ENCODE measurements at places on chromosomes 7 and 10.

GRCh38 chr10:58384999-58385783 is at the start of gene TFAM:
Gene TFAM, plus strand, starts transcription at chr10:58385410. Its CDS starts 138 bp downstream, at chr10:58385548.
- peak; percentile 96 for DNase-seq

DNA sequence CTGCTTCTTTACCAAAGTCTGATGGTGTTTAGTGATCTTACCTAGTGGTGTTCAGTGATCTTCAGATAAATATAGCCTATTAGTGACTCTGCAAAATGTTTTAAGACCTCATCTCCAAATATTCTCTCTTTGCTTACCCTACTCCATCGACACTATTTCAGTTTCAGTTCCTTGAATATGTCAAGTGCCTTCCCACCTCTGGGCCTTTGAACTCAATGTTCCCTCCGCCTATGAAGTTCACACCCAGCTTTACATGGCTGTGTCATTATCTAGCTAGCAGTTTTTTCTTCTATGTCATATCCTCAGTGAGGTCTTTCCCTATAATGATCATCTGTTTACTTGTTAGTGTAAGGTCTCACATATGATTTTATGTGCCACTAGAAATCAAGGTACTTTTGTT is 322.6 kb downstream of the DGKB start:
- no peak for DNase-seq

GRCh38 chr10:80468002-80468401 is 13.9 kb downstream of the TSPAN14 start:
- peak; percentile 53 for DNase-seq

DNA sequence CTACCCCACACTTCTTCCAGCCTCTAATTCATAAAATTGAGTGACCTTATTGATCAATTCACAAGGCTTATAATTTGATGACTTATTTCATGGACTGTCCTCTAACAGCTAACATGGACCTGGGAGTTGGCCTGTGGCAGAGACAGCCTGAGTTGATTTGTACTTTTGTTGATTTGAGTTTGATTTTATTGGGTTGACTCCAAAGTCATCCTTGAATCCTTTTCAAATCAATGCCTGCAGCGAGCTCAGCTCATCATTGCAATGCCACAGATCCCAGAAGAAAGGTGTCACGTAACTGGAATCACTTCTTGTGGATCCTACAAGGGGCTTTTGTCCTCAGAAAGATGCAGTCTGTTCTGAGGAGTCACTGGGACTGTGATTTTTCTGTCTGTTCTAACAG is 138.0 kb downstream of the CAMK1D start:
- no peak for DNase-seq

GRCh38 chr10:43958964-43959363 is 310.3 kb upstream of the ZNF32 start:
- no peak for DNase-seq

DNA sequence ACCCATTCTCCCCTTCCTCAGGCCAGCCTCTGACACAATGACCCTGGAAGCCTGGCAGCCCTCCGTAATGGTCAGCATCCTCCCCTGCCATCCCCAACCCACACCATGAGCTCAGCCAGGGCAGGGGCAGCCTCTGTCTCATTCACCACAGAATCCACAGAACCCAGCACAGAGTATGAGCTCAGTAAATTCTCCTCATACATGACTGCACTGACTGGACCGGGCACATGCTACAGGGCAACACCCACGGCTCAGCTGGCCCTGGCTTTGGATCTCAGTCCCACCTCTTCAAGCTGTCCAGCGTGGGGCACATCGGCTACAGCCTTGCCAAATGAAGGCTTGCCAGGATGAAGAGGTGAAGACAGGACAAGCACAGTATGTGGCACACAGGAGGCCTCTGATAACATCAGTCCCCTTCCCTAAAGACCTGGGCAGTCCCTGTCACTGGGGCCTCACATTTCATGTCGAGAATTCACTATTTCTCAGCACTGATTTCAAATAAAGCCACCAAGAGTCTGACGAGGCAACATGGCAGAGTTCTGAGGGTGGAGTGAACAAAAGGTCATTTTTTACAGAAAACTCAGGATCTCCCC is 7.9 kb downstream of the GPRIN2 start:
- DNase-seq, result no peak

- DNase-seq, result no peak
These were observed 107.4 kb upstream of the GLCCI1 start for GRCh38 chr7:7861211-7861633.

- DNase-seq, result no peak
These were observed 166.2 kb downstream of the CTTNBP2 start for GRCh38 chr7:117707080-117707479.

GRCh38 chr10:77007834-77008233 is 629.8 kb downstream of the KCNMA1 start:
- DNase-seq, result no peak
